NCI-H1417 treated with DMSO at 0.1 percent for 48 hours (cell line): ENCODE measurements at places on chromosomes 1 and 21.

- no peak for DNase-seq
Measured at GRCh38 chr1:67393240-67393639, 37.0 kb downstream of the SERBP1 start.

- no peak for DNase-seq
Measured at GRCh38 chr1:25993197-25993951, 4.5 kb downstream of the PAFAH2 start.

- no peak for DNase-seq
Measured at GRCh38 chr1:201772178-201772577, 56.8 kb upstream of the IPO9 start.

GRCh38 chr1:214306269-214306668, 25.3 kb downstream of the SMYD2 start:
- no peak for DNase-seq

GRCh38 chr1:75677443-75677842, 47.1 kb upstream of the ACADM start:
- DNase-seq, result no peak

- DNase-seq, result no peak
Measured at GRCh38 chr1:177135250-177135649, 29.3 kb downstream of the ASTN1 start.

DNA sequence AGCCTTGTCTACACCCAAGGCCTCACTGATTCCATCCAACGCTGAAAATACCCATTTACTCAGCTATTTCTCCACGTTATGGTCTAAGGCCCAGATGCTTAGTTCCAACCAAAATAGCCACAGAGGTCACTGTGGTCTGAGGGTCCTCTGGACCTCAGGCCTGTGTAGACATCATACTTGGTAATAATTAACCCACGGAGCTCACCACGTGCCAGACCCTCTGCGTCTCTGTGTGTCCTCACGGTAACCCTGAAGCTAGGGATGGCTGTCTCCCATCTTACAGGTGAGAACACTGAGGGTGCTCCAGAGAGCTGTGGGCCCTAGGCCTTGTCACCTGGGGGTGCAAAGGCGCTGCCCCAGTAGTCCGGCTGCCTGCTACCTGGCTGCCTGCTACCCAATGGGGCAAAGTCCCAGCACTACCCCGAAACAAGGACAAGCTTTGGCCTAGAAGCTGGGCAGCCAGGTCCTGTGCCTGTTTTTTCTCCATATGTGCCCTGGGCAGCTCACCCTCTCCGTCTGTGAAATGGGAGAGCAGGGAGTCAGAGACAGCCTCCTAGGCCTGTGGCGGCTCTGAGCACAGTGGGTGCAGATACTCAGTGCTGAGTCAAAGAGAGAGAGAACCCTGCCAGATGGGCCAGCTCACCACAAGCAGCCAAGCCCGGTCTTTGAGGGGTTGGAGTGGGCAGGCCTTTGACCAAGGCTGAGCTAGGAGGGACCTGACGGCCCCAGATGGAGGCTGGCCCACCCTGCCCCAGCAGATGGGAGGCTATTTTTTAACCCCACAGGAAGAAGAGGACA, 17.0 kb upstream of the RUNX3 start:
- DNase-seq, result no peak

DNA sequence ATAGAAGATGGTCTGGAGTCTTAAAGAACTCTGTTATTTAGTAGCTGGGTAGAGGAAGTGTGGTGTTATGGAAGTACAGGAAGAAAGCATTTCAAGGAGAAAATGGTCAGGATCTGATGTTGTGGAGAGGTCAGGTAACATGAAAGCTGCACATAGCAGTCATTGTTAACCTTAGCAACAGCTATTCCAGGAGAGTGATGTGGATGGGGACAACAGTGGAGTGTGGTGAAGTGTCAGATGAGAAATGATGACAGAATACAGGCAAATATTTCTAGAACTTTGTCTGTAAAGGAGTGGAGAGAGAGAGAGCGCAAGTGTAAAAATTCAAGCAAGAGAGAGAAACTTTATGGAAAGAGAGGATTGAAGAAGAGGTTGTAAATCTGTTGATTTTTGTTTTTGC, 15.6 kb downstream of the TLCD4 start:
- no peak for DNase-seq

GRCh38 chr1:107524301-107524700, 383.5 kb downstream of the NTNG1 start:
- DNase-seq, result no peak

GRCh38 chr1:108692724-108693655, 880 bp downstream of the PRPF38B start:
- DNase-seq, result peak; percentile 13

- no peak for DNase-seq
Measured at GRCh38 chr1:153679337-153680119, 1.0 kb downstream of the NPR1 start.

DNA sequence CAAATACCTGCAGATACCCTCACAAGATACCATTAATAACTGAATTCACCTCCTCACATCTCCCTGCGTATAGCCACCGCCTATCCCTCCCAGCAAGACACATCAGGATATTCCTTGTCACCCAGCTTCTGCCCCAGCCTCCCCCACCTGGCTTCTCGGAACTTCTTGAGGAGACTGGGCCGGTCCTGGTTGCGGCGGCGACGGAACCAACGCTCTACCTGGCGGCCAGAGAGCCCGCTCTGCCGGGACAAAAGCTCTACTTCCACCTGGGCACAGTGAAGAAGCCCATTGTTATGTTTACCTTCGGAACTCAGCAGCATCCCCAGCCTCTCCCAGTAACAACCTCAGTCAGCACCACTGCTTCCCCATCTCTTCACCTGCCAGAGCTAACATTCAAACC, 6.7 kb downstream of the CERS2 start:
- DNase-seq, result no peak

GRCh38 chr1:44031252-44032169, at the start of gene SLC6A9:
SLC6A9 (minus strand) TSS chr1:44031462; CDS start chr1:44024277, 7,185 bp downstream.
- no peak for DNase-seq

DNA sequence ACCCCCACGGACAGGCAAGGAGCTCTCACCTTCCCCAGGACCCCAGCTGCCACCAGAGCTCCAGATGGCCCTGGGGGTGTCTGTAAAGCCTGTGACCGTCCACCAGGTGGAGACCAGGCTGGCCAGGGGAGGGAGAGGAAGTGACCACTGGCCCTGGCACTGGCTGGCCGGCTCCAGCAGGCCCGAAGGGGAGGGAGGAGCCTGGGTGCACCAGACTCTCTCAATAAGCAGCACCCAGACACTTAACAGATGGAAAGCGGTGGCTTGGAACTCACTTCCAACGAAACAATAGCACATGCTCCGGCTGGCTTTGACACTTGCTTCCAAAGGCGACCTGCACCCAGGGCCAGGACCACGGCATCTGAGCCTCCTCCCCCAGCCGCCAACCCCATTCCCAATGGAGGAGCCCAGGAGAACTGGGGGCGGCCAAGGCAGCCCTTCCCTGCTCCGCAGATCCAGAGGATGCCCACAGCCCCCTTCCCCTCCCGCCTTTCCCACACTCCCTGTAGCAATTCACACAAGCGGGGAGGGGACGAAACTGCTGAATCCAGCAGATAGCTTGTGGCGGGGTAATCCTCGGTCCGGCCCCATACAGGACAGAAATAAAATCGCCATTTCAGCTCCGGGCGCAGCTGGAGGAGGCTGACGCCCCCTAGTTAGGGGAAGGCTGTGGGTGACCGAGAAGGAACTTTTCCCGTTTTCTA, 742 bp upstream of the PDE9A start:
- DNase-seq, result no peak

DNA sequence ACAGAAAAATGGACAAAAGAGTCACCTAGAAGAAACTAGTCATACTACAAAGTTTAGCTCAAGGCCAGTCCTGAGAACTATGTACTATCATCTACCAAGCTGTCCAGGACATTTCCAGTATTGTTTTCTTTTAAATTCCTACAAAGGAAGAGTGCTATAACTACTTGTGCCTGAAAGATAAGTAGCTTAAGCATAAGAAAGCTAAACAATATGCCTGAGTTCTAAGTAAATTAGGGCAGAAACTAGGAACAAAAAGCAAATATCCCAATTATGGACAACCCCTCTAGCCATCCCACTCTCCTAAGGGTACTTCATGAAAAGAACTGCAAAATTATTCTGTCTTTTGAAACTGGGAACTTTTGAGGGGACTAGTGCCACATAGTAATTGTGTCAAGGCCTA, 5.3 kb upstream of the RGS2 start:
- no peak for DNase-seq

- no peak for DNase-seq
Measured at GRCh38 chr1:237112663-237113062, 70.7 kb downstream of the RYR2 start.

DNA sequence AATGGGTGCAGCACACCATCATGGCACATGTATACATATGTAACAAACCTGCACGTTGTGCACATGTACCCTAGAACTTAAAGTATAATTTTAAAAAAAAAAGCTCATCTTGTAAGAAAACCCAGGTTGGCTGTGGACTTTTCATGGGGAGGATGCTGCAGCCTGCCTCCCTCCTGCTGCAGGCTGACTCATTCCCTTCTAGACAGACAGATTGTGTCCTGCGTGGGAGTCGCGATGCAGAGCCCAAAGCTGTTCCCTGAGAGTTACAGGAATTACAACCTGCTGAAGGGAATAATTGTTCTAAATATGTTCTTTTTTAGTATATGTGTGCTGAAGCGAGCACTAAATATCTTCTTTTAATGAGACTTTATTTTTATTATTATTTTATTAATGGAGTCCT, 93.2 kb downstream of the TBX19 start:
- DNase-seq, result no peak

DNA sequence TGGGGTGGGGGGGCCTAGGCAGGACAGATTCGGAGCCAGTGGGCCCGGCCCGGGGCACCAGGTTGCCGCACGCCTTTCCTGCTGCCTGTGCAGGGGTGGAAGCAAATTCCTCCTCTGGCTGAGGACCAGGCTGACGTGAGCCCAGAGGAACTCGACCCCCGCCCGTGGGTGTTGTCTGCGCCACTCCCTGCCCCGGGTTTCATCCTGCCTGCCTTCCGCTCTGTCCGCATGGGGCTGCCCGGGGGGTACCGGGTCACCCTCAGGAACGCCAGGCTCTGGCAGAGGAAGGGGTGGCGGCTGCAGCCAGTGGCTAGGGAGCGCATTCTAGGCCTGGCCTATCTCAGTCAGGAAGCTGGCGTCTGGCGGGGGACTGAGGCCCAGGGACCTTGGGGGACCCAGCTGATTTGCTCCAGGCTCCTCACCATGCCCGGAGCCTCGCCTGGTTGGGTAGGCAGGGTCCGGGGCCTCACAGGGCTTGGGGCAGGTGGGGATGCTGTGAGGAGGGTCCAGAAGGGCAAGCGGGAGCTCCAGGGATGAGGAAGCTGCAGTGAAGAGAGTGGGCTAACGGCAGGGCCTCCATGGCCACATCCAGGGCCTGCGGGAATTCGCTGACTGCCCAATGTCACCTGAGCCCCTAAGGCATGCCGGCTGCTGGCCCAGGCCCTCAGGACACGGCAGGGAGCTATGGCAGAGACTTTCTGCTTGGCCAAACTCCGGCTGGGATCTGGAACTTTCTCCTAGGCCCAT, 2.4 kb upstream of the IBA57 start:
- no peak for DNase-seq

- DNase-seq, result no peak
Measured at GRCh38 chr1:43614211-43614610, 35.7 kb upstream of the KDM4A start.

GRCh38 chr1:98920441-98921110, 84.1 kb downstream of the PLPPR5 start:
- DNase-seq, result no peak

DNA sequence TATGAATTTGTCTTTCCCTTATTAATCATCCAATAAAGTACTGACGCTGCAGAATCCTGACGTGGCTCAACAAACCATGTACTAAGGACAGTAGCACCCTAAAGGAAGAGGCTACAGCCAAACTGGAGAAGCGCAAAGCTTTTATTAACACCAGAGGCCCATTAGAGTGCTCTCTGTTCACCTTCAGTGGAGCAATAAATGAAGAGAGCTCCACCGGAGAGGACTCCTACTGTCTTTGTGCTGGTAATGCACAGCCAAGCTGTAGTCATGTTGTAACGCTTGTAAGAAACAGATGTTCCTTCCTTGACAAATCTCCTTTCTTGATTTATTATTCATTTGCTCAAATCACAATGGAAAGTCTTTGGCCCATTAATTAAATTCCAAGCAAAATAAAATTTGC, 220.7 kb upstream of the RRP15 start:
- no peak for DNase-seq

GRCh38 chr1:95562230-95562629, 328.2 kb downstream of the RWDD3 start:
- no peak for DNase-seq

DNA sequence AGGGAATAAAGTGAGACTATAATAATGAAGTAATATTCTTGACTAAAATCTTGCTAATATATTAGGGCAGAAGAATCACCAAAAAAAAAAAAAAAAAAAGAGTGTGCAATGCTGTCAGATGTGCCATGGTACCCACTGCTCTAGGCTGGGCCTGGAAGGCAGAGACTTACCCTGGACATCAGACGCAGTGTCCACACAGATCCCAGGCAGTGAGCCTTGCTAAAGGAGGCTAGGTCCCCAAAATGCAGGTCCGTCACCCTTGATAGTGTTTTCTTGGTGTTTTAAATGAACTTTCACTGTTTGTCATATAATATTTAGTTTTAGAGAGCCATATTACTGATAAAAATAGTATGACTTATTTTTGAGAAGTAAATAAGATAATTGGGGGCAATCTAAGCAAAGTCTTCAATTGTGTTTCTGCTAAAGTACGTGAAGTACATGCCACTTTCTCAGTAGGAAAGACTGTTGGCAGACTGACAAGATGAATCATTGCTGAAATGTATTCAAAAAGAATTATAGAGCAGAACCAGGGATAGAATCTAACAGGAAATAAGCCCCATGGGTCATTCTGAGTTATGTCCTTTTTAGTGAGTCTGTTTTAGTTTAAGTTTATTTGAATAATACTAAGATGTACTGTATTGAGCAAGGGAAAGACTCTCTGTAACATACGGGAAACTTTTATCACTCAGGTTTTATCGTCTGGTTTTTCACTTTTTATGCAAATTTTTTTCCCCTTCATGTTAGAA, 74.6 kb upstream of the PDC start:
- no peak for DNase-seq

GRCh38 chr1:4633346-4633745, 21.1 kb upstream of the AJAP1 start:
- no peak for DNase-seq

DNA sequence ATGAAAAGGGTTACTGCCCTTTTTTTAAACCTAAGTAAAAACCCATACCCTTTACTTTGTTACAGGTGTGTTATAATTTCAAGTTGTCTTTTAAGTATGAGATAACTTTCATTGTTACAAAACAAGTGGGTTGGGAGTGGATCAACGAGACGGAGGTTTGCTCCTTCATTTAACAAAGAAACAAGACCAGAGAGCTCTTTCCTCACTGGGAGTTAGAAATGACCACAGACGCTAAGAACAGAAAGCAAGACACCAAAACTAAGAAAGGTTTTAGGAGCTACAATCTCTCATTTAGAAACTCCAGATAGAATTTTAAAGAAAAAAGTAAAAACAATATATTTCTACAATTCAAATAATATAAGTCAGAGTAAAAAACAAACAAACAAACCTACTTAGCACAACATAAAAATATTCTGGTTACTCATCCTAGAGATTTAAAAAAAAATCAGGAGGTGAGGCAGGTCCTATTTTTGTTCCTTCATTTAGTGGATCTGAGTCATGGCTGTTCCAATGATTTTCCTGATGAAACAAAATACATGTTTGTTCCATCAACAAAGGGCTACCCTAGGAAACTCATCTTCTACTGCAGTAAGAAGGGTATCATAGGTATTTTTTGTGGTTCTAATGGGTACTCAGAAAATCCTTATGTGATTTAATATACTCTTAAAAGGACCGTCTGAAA, 33.0 kb downstream of the APP start:
- no peak for DNase-seq

GRCh38 chr1:48725341-48726046, 51.2 kb downstream of the BEND5 start:
- DNase-seq, result no peak

- no peak for DNase-seq
Measured at GRCh38 chr1:204356997-204357396, 2.7 kb downstream of the PLEKHA6 start.
